ENCODE measurements at places on chromosomes 12 and 14.

DNA sequence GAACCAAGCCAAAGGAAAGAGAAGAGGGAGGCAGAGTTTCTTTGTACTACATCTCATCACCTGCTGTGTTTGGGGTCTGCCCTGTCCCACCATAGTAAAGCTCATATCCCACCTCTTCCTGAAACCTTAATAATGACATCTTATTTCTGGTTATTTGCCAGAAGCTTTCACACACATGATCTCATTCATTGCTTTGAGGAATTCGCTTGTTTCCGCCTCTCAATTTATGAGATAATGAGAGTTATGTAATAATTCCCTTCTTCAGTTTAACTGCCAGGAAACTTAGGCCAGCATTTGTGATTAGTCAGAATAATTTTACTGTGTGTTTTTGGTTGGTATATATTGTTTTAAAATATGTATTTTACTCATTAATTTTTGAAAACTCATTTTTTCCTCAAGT is 205.2 kb downstream of the CACNA1C start:
- no peaks in the 10 kb centered on the region for H3K27me3 ChIP-seq
- H3K27ac ChIP-seq: no peak overlapping the region
- no peak for DNase-seq
- no peaks in the 10 kb centered on the region for H3K4me1 ChIP-seq
- no peaks in the 10 kb centered on the region for H3K36me3 ChIP-seq
- no peak overlapping the region for H3K4me3 ChIP-seq

- H3K4me3 ChIP-seq: no peak overlapping the region
- H3K27me3 ChIP-seq: no peaks in the 10 kb centered on the region
- no peak overlapping the region for H3K27ac ChIP-seq
- H3K4me1 ChIP-seq: peaks cover 3% of the 10 kb centered on the region
- DNase-seq: no peak
Observed at GRCh38 chr12:31533470-31533869, 57.5 kb downstream of the DENND5B start.

DNA sequence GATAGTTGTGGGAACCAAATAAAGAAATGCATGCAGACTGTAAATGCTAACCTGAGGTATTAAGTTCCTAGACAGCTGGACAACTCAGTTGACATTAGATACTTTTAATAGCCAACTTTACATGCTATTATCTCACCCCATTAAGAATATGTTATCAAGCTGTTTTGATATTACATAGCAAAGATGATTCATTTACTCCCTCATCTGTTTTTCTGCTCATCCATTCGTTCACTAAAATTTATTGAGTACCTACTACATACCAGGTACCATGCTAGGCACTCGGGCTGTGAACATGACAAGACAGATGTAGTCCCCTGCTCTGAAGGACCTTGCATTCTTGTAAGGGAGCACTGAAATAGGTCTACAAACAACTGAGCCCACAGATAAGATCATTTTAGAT is 192.4 kb downstream of the DACT1 start:
- no peaks in the 10 kb centered on the region for H3K36me3 ChIP-seq
- H3K4me3 ChIP-seq: no peak overlapping the region
- no peak overlapping the region for H3K27ac ChIP-seq

DNA sequence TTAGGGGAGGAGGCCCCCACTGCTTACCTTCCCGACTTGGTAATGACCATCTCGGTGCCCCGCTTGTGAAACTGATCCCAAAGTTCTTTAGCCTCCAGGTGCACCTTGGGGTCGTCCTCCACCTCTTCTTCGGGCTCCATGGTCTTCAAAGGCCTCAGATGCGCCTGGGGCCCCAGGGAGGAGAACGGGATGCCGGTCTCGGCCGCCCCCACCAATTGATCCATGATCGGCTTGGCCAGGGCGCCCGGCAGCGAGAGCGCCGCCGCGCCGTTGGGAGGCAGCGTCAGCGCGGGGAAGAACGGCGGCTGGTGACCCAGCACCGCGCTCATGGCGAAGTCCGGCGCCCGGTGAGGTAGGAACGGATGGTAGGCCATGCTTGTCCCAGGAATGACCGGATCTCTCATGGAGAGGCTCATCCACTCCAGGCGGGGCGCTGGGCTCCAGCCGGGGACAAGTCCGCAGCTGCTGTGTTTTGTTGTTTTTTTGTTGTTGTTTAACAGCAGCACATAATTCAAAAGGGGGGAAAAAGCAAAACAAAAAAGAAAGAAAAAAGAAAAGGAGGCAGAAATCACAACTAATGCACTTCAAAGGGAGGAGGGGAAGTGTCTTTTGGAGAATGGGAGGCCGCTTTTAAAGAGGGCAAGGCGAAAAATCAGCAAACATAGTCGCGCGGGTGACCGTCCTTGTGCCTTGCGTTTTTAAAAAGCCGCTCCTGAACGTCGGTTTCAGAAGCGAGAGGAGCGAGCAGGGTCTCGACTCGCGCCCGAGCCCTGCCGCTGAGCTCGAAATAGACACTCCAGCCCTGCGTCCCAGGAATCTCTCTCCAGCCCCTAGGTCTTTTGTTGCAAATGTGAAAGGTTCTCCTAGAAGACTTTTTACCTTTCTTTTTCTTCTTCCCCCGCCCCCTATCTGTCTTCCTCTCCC is 928 bp downstream of the TBX3 start:
- peak overlapping the region; percentile 74 for H3K4me3 ChIP-seq
- H3K27ac ChIP-seq: peak overlapping the region; percentile 68
- no peaks in the 10 kb centered on the region for H3K36me3 ChIP-seq
- no peaks in the 10 kb centered on the region for H3K4me1 ChIP-seq
- H3K27me3 ChIP-seq: peaks cover 15% of the 10 kb centered on the region

- DNase-seq: no peak
- H3K27ac ChIP-seq: no peak overlapping the region
- H3K4me3 ChIP-seq: no peak overlapping the region
Observed at GRCh38 chr12:92055877-92056276, 89.8 kb downstream of the BTG1 start.

DNA sequence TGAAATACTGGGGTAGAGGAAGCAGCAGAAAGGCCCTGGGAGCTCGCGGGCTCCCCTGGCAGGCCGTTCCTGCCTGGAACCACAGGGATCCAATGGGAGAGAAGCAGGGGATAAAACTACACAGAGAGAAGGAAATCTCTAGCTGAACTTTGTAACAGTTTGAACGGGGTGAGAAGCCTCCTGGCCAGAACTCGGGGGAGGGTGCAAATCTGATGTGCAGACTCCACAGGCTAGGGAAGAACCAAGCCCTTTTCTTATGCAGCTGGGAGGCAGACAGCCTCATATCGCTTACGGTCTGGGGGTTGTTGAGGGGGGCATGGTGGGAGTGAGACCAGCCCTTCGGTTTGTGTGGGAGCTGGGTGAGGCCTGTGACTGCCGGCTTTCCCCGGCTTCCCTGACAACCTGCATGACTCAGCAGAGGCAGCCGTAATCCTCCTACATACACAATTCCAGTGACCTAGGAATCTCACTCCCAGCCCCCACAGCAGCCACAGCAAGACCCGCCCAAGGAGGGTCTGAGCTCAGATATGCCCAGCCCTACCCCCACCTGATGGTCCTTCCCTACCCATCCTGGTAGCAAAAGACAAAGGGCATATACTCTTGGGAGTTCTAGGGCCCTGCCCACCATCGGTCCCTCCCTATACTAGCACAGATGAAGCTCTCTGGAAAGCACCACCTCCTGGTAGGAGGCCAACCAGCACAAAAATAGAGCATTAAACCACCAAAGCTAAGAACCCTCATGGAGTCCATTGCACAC is 143.0 kb downstream of the TMTC1 start:
- peak; percentile 75 for DNase-seq
- no peaks in the 10 kb centered on the region for H3K36me3 ChIP-seq
- H3K27me3 ChIP-seq: no peaks in the 10 kb centered on the region
- H3K4me1 ChIP-seq: peaks cover 5% of the 10 kb centered on the region
- peak overlapping the region; percentile 5 for H3K4me3 ChIP-seq
- H3K27ac ChIP-seq: peak overlapping the region; percentile 26

GRCh38 chr12:127257366-127257935 is 1009.5 kb upstream of the TMEM132C start:
- H3K4me3 ChIP-seq: no peak overlapping the region
- no peaks in the 10 kb centered on the region for H3K27me3 ChIP-seq
- H3K27ac ChIP-seq: no peak overlapping the region
- H3K36me3 ChIP-seq: no peaks in the 10 kb centered on the region
- peaks cover 5% of the 10 kb centered on the region for H3K4me1 ChIP-seq

DNA sequence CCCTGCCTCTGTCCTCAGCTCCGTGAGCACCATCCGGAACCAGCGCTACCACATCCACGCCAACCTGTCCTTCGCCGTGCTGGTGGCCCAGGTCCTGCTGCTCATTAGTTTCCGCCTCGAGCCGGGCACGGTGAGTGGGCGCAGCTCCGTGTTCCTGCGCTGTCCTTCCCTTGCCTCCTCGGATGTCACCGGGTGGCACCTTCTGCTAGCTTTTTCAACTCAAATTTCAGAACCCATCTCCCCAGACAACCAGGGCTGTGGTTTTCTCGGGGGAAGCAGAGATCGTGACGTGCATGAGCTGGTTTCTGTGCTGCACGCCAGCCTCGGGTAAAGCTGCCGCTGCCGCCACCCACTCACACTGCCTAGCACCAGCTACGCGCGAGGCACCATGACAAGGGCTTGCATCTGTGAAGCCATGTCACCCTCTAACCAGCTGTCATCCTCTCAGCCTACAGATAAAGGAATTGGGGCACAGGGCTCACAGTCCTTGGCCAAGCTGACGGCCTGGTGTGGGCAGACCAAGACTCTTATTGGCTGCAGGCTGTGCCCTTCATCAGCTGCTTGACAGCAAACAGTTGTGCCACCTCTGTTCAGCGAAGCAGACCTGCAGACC is 152.1 kb downstream of the ADGRD1 start:
- no peak overlapping the region for H3K27ac ChIP-seq
- DNase-seq: no peak
- H3K4me3 ChIP-seq: no peak overlapping the region
- no peaks in the 10 kb centered on the region for H3K36me3 ChIP-seq
- no peaks in the 10 kb centered on the region for H3K27me3 ChIP-seq

DNA sequence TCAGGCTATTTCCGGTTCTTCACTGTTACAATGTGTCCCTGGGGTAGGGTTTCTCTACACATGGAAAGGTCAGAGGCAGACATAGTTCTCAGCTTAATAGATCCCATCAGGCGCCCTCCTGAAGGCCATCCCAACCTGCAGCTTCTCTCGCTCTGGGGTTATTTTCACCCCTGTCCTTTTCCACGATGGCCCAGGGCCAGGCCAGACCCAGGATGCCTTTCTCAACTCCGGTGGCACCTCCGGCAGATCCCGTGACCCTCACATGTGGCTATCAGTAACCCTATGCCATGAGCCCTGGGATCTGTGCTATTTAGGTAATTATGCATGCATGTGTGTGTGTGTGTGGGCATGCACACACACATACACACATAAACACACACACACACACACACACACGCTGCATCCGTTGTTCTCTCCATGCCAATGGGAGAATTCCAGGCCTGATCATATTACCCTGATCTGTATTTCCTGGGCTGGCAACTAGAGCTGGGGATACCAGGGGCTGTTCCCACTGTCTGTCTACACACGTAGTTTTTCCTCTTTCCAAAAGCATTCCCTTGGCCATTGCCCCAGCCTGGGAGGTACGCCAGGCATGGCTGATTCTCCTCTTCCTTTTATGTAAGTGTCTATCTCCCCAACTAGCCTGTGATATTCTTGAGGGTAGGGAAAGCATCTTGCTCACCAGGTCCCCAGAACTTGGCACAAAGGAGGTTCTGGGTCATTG is 51.2 kb upstream of the NOS1 start:
- H3K4me3 ChIP-seq: no peak overlapping the region
- H3K27ac ChIP-seq: no peak overlapping the region
- no peaks in the 10 kb centered on the region for H3K4me1 ChIP-seq

GRCh38 chr14:21192447-21192822 is 36.6 kb upstream of the OR5AU1 start:
- DNase-seq: no peak
- no peak overlapping the region for H3K27ac ChIP-seq
- H3K4me3 ChIP-seq: peak overlapping the region; percentile 59
- no peaks in the 10 kb centered on the region for H3K36me3 ChIP-seq
- no peaks in the 10 kb centered on the region for H3K27me3 ChIP-seq
- no peaks in the 10 kb centered on the region for H3K4me1 ChIP-seq

- H3K4me1 ChIP-seq: no peaks in the 10 kb centered on the region
- H3K27me3 ChIP-seq: no peaks in the 10 kb centered on the region
- H3K4me3 ChIP-seq: no peak overlapping the region
- no peak overlapping the region for H3K27ac ChIP-seq
- H3K36me3 ChIP-seq: no peaks in the 10 kb centered on the region
Observed at GRCh38 chr14:89848165-89848564, 106.4 kb downstream of the EFCAB11 start.

DNA sequence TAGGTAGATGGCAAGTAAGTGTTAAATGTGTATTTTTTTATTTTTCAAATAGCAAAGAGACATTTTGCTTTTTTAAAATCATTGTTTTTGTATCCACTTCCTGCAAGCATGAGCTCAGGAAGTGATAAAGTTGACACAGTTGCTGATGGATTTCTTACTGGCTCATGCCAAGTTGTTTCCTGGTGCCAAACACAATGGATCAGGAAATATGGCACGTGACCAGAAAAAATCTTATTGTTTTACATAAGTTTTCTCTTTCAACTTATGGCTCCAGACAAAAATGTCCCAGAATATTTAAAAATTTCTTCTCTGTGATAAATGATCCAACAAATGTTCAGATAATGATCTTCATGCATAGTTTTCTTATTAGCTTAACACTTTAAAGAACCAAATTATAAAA is 1279.1 kb upstream of the FLRT2 start:
- no peak overlapping the region for H3K27ac ChIP-seq
- peaks cover 2% of the 10 kb centered on the region for H3K4me1 ChIP-seq
- DNase-seq: no peak
- H3K36me3 ChIP-seq: no peaks in the 10 kb centered on the region

Measured in kidney (tissue), 22 donors.